ENCODE measurements at places on chromosomes 3 and 15. TPM values are rescaled to one million over a fixed set of nuclear protein-coding genes. Genes with fewer than 3 reads are reported as not detected.

DNA sequence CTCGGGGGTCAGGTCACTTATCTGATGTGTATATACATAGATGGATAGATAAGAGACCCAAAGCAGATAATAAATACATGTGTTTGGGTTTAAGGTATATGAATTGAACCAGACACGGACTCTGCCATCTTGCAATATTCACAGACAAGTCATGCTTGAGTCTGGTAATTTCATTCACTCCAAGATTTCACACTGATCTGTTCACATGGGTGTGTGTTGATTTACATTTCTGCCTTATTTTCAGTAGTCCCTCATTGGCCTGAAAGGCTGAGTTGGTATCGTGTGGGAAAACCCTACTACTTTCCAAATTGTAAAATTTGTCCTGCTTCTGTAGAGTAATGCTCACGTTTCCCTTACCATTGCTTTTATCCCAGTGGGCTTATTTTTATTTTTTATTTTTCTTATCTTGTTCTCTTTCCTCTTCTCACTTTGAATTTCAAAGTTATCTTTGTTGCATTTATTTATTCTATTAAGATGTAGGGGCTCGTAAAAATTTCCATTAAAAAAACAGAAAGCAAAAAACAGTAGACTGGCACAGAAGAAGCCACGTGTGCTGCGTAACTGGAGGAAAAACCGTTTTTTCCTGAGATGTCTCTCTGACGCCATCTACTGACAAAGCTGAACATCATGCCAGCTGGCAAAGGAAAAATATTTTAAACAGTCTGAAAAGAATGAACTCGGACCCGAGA lies 10.8 kb upstream of the MFSD1 start:
- no peaks in the 10 kb centered on the region for H3K27me3 ChIP-seq
- no peak for DNase-seq
- no peak overlapping the region for H3K27ac ChIP-seq

DNA sequence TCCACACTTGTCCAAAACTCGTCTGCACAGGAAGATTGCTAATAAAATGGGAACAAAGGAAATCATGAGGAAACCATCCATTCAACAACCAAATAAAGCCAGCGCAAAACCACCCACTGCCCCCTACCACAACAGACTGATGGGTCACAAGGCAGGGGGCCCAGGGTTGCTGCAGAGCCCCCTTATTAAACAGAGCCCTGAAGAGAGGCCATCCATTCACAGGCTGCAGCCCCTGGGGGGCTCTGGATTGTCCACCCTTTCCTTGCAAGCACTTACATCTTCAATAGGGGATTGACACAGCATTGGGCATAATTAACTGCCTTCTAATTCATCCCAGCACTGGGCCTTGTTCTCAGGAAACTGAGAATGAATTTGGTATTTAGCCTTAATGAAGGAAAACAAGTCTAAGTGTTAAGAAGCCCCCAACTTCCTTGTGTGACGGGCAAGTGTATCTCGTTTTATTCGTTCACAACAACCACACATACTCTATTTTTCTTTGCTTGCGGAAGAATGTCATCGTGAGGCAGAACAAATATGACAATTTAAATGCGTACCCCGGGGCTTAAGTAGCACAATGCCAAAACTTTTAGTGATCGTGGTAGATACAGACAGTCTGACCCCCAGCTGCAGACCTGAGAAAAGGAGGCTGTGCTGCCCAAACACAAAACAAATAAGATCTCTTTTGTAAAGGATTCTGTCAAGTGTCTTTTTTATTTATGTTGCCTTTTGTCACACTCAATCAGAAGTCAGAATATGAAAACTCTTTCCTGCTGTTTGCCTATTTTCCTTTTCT lies 144.0 kb downstream of the SEMA6D start:
- H3K36me3 ChIP-seq = no peaks in the 10 kb centered on the region
- H3K4me1 ChIP-seq = no peaks in the 10 kb centered on the region
- H3K4me3 ChIP-seq = no peak overlapping the region
- DNase-seq = no peak

GRCh38 chr3:53863145-53863544 lies 16.8 kb downstream of the IL17RB start:
- no peak overlapping the region for H3K4me3 ChIP-seq
- H3K4me1 ChIP-seq = no peaks in the 10 kb centered on the region

GRCh38 chr3:137105277-137105977 lies 147.6 kb downstream of the IL20RB start:
- H3K27me3 ChIP-seq = no peaks in the 10 kb centered on the region
- H3K4me3 ChIP-seq = no peak overlapping the region

DNA sequence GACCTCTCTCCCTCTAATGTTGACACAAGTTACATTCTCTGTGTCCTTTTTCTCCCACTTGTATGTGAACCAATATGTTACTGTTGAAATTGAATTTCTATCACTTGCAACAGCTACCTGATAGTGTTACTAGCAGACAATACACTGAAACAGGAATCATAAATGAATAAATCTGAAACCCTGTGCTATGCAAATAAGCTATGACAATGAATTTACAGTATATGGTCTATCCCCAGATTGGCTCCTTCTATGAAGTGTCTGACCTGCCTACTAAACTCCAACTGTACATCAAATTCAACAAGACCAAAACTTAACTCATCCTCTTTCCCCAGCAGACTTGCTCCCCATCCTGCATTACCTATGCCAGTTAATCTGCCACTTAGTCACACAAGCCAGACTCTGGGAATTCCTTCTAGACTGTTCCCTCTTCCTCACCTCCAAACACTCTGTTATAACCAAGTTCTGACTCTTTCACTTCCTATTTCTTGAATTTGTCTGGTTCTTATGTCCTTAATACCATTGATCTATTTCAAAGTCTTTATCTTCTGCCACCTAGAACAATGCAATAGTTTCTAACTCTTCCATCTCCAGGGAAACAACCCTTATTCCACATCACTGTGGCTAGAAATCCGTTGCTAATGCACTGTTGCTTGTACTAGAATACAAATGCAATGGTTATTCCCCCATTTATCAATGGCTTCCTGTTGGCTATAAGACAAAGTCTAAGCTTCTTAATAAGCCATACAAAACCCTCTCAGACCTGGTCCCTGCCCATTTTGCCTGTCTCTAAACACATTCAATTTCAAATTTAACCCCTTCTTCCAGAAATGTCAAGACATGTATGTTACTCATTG lies 13.4 kb upstream of the ZNF639 start:
- H3K27ac ChIP-seq = no peak overlapping the region
- H3K4me1 ChIP-seq = no peaks in the 10 kb centered on the region
- H3K36me3 ChIP-seq = no peaks in the 10 kb centered on the region
- no peak overlapping the region for H3K4me3 ChIP-seq
- DNase-seq = no peak

DNA sequence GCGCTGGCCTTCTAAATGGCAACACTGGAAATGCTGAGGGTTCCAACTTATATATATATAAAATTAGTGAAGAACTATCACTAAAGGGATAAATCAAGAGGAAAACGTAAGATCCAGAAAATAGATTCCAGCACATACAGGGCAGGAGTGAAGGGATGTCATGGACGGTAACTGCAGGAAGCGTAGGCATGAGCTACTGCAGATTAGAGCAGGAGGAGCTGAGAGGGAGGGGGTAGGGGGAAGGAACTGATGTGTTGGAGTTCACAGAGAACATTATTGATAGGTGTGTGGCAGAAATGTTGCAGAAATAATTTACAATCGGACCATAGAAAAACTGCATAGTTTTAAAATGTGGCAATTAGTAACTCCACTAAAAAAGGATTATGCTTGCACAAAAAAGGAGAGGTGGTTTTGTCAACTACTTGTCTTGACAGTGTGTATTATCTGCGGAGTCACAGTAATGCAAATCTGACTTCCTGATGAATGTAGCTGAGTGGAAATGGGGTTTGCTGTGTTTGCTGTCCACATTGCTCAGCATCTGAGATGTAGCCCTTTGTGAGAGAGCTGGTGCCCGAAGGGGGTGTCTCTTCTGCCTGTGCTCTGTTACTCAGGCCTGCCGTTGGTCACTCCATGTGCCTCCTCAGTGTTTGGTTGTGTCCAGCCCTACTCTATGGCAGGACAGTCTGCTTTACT lies 61.2 kb downstream of the PAK2 start:
- no peaks in the 10 kb centered on the region for H3K27me3 ChIP-seq
- peaks cover 3% of the 10 kb centered on the region for H3K36me3 ChIP-seq
- no peak for DNase-seq
- peaks cover 6% of the 10 kb centered on the region for H3K4me1 ChIP-seq

DNA sequence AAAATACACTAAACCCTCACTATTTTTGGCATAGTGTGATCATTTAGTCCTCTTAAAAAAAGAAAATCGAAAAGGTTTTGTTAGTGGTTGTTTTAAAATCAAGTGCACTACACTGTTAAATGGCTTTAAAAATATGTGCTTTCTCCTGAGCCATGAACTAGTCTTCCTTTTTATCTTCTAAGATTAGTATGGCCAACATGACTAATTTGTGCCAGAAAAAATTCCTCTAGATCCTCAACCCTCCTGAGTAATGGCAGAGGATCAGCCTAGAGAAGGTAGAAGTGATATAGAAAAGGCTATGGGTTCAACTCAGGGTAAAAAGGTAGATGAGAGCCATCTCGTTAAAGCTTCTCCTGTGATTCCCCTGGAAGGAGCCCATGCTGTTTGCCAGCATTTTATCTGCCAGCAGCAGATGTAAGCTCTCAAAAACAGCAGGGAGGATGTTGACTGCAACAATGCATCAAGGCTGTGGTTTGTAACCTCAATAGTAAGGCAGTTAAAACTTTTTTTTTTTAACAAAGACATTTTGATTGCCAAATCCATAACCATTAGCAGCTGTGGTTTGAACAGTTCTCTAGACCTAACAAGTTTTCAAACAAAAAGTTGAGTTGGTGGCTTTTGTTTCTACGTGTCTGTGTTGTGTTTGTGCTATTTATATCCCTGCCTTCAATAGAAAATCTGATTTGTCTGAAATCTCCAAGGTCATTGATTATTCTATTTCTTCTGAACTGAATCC lies 30.2 kb upstream of the ZNF609 start:
- no peak overlapping the region for H3K4me3 ChIP-seq
- no peak for DNase-seq
- H3K4me1 ChIP-seq = no peaks in the 10 kb centered on the region
- H3K27ac ChIP-seq = no peak overlapping the region

Gene CD86
- total RNA-seq = 0.71 TPM

Data from psoas muscle (tissue), 8 donors.